Fibroblast of skin of back (primary cell): ENCODE measurements at places on chromosomes 1 and 21.

DNA sequence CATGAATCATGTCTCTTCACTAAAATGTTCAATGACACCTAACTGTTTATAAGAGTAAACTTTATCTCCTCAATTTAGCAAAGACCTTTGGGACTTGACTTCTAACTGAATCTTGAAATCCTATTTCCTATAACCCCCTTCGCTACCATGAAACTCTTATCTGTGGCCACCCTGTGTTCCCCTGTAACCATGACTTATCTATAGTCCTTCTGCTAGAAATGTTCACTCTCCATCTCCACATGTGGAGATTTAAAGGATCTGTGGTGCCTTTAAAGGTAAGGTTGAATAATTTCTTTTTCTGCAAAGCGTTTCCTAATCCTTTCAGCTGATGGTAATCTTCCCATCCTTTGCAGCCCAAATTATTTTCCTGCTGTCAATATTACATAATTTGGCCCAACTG, 436.3 kb upstream of the RUNX1 start:
- no peak for DNase-seq

- DNase-seq: no peak
Observed at GRCh38 chr1:75083223-75083622, 51.0 kb upstream of the LHX8 start.

DNA sequence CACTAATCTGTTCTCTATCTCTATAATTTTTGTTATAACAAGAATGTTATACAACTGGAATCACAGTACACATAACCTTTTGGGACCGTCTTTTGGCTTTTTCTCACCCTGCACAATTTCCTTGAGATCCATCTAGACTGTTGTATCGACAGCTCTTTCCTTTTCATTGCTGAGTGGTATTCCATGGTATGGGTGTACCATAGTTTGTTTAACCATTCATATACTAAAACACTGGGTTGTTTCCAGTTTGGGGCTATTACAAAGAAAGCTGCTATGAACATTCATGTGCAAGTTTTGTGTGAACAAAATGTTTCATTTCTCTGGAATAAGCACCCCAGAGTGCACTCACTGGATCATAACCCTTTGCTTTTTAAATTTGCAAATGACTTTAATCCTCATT, 15.4 kb upstream of the HCRTR1 start:
- DNase-seq: no peak

DNA sequence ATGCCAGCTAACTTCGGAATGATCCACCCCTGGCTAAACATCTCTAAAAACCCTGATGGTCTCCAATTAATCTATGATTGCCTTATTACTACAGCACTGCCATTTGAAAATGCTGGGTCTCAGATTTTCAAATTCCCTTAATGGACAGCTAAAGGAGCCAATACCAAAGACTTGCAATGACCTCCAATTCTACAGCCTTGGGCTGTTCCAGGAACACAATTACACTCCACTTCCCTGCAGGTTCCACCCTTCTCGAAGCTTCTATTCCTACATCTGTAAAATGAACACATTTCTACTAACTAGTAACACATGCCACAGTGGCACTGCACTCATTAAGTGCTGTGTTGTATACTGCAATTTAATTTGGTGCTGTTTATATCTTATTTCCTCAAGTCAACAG, 85.7 kb upstream of the AK4 start:
- no peak for DNase-seq

- no peak for DNase-seq
Observed at GRCh38 chr1:226603858-226604559, 55.4 kb downstream of the STUM start.

GRCh38 chr21:42556960-42557359, 43.3 kb downstream of the SLC37A1 start:
- no peak for DNase-seq

GRCh38 chr1:175033953-175034352, 10.7 kb upstream of the MRPS14 start:
- no peak for DNase-seq

GRCh38 chr1:147478521-147478920, 62.8 kb upstream of the BCL9 start:
- no peak for DNase-seq

DNA sequence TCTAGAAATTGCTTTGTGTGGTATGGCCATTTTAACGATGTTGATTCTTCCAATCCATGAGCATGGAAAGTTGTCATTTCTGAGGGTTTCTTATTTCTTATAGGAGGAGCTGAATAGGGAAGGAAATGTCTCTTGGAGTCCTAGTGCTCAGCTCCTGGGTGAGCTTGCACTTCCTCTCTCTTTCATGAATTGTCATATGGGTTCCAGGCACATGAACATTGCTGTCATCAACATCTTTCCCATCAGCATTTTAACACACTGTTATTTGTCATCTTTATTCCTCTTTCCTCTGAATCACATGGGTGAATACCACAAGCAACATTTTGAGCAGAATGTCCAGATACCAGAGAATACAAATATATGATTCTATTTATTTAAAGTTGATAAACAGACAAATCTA, 23.4 kb downstream of the SLAMF6 start:
- no peak for DNase-seq

- no peak for DNase-seq
Observed at GRCh38 chr1:178643831-178644230, 81.2 kb upstream of the RALGPS2 start.

GRCh38 chr1:45612941-45613579, 10.8 kb downstream of the CCDC17 start:
- no peak for DNase-seq
